ENCODE measurements at places on chromosomes 2 and 18.

DNA sequence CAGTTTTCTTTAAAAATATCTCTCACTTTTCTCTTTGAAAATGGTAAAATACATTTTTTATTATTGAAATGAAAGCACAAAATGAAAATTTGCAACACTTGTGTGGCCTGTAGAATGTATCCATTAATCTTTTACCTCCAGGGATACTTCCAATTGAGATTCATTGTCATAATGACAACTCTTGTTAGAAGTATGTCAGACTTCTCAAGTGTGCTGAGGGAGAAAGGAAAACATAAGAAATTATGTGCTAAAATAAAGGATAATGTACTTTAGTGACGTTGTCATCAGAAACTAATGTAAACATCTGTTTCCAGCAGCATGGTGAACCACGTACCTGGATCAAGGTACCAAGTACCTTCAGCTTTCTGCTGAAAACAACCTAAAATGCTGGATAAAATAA is 195.8 kb upstream of the STON1 start:
- no peak for DNase-seq

DNA sequence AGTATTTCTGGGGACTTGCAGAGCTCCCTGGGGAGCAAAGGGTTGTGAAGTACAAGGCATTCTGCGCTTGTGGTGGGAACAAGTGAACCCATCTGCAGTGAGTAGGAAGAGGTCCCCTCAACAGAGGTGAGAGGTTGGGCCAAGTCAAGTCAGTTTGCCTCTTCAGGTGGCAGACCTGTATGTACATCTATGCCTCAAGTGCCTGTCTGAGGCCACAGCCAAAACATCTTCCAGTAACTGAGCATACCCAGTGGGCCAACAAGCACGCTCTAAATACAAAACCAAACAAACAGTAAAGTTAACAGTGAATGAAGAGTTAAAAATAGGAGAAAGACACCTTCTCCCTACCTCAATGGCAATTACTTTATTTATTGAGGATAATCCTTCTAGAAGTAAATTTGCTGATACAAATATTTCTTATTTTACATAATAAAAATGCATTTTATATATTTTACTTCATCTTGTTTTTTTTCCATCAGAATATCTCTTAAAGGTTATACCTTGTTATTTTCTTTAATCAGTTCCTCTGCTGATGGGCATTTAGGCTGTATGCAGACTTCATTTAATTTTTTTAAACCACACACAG is 2.5 kb downstream of the GYPC start:
- no peak for DNase-seq

GRCh38 chr2:133456156-133456555 is 112.1 kb downstream of the NCKAP5 start:
- no peak for DNase-seq

DNA sequence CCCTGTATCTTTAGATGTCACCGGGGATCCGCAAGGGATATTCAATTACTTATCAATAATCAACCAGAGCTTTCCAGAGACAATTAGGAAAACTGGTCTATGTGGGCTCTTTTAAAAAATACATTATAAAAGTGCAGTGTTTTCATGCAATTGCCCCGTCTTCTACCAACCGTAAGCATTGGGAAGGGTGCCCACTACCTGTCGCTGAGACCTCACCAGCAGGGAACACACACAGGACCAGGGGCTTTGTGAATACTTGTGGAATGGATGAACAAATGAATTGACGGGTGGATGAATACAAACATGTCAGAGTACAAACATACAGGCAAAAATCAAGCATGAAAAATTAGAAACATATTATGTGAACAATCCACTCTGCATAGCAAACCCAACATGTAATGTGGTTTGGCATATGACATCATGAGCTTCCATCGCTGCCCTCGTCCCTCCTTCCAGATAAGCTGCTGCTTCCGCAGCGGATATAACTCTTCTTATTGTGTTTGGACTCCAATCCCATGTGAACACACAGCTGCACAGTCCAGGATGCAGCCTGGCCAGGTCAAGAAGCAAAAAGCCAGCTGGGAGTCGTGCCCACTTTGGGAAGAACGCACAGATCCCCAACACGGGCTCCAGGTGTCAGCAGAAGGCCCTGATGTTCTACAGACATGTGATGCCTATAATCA is 5.3 kb downstream of the FHL2 start:
- DNase-seq, result no peak

DNA sequence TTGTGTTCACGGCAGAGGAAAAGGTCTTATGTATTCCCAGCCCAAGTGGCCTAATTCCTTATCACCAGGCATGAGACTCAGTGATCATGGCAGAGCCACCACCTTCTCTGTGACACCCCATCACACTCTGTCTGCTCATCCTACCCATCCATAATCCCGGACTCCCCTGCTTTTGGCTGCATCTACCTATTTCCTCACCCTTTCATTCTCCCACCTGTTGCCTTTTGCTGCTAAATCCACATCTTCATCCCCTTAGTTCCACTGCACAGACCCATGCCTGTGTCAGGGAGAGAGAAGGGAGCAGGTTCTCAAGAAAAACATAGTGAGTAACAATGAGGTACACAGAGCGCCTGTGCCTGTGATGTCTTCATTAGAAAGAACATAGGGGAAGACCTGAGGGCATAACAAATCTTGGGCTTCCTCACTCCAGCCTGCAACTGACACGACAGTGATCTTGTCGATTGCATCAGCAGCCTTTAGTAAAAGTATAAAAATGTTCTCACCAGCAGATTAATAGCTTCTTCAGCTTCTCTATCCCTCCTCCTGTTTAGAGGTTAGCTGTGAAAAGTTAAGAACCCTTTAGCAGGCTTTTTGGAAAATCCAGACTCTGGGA is 246.5 kb upstream of the SPRED2 start:
- no peak for DNase-seq

DNA sequence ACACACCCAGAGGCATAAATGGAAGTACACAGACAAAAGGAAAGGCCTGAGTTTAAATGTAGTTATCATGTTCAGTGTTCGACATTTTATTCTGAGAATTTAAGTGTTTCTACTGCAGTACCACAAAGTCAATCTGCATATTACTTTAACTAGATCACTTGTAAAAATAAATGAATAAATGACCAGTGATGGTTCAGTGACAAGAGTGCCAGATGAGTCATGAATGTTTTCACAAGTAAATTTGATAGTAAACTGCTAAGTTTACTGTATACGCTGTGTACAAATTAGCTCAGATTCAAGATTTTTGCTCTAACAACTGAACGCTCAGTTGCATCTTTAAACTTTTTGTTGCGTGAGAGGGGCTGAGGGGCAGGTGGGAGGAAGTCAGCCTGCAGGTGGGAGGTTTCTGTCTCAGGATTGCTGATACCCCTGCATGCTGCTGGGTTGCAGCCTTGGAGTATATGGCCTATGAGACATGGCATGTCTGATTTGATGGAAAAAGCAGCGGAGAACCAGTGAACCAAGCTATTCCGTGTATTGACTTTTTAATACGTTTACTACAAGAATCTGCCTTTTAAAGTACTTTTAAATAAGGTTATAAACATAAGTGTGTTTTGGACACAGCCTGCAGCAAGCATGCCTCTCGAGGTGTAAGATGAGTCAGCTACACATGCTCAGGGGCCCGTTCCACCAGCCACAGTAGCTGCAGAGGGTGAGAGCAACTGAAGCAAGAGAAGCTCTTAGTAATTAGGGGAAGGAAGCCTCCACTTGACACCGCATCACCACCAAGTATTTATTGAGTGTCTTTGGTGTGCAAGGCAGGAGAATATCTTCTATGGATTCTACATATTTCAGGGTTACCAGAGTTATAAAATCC is 245.1 kb downstream of the NEDD4L start:
- no peak for DNase-seq

DNA sequence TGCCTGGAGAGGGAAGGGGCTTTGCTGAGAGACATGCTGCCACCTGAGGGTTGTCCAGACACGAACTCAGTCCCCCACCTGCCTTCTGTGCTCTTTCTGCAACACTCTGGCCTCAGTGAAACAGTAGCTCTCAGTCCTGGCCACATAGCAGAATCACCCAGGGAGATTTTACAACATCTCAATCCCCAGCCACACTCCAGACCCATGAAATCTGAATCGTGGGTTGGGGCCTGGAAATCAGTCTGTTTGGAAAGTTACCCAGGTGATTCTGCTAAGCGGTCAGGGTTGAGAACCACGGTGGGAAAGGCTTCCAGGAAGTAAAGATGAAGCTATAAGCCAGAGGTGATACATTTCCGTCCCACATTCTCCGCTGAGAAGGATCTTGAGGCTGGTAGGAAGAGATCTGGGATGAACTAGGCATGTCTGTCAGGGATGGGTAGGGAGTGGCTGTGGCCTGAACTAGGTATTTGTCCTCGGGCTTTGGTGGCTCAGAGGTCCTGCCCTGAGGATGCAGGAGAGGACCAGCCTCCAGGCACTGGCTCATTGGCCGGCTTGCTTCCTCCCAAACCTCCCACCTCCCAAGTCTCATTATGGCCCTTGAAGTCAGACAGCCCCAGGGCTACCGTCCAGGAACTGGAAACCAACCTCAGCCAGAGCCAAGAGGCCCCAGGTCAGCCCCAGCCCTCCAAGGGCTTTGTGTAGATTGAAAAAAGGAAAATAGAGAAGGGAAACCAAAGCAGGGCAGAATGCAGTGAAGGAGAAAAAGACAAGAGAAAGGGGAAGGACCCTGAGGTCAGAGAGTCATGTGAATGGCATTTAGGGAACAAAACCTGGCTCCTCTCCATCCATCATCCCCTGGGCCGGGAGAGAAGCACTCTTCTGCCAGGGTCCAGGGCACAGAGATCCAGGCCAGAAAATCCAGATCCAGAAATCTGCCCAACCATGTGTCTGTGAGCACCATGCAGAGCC is 119.6 kb downstream of the ZFP36L2 start:
- DNase-seq, result no peak

- DNase-seq, result no peak
Observed at GRCh38 chr2:67997903-67998302, 64.9 kb downstream of the C1D start.

DNA sequence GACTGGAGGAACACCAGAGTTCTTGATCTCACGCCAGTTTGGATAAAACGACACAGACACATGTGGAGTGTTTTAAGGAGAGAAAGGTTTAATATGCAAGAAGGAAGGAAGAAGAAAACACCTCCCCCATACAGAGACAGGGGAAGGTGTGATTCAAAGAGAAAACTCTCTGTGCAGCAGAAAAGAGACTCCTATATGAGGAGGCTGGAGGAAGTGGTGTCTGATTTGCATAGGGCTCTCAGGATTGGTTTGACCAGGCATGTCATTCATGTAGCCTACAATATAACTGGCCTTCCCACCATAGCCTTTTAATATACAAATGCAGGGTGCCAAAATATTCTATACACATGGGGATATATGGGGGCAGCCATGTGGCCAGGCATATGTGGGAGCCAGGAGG is 1386.5 kb downstream of the RPIA start:
- DNase-seq, result no peak

- DNase-seq, result no peak
Observed at GRCh38 chr2:192243488-192243887, 48.8 kb upstream of the TMEFF2 start.

GRCh38 chr18:35137632-35138031 is 96.4 kb downstream of the MAPRE2 start:
- no peak for DNase-seq

- no peak for DNase-seq
Observed at GRCh38 chr2:198597648-198598047, 793.3 kb downstream of the PLCL1 start.

GRCh38 chr2:15260196-15260595 is 300.9 kb downstream of the NBAS start:
- DNase-seq, result no peak

- DNase-seq, result no peak
Observed at GRCh38 chr2:215435280-215435869, 493 bp downstream of the FN1 start.

DNA sequence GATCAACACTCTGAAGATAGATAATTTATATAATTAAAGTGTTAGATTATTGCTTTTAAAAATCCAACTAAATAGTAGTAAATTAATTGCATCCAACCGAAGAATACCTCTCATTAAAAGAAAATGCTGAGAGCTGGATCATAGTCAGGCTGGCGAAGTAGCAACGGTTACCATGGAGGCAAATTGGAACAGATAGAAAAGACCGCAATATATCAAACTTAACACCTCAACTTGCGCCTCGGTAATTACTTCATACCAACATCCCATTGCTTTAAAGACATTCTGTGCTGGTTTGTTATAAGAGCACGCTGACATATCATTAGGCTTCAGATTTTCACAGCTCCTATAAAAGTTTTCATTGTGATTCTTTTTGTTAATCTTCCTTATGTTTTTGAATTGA is 183.8 kb upstream of the ZC3H15 start:
- no peak for DNase-seq

- DNase-seq, result no peak
Observed at GRCh38 chr2:232927032-232927792, 57.1 kb downstream of the SNORC start.

- DNase-seq, result no peak
Observed at GRCh38 chr2:174332217-174332963, 2.4 kb upstream of the SP9 start.

DNA sequence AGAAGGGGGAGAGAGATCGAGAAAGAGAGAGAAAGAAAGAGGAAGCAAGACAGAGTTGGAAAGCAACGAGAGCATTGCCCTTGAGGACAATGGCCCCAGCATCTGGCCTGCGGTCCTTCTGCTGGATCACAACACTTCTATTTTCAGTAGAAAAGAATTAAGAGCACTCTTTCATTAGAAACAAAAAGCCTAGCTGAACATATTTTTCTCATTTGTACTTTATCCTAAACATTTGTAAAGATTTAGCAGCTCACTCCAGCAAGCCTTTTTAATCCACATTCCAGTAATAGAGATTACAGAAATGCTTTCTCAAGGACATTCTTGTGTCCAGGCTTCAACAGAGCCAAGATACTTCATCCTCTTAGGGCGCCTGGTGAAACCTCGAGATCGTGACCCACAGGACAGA is 31.6 kb upstream of the AFF3 start:
- no peak for DNase-seq

- DNase-seq, result no peak
Observed at GRCh38 chr18:9557250-9557943, 57.0 kb downstream of the PPP4R1 start.

GRCh38 chr2:37796481-37796880 is 125.0 kb upstream of the CDC42EP3 start:
- DNase-seq, result no peak

- no peak for DNase-seq
Observed at GRCh38 chr2:153106802-153107477, 371.6 kb downstream of the RPRM start.
